ENCODE measurements at places on chromosomes 12 and 14. TPM values are rescaled to one million over a fixed set of nuclear protein-coding genes. Genes with fewer than 3 reads are reported as not detected.

- no peak for DNase-seq
These were observed 5.1 kb downstream of the TBK1 start for GRCh38 chr12:64457032-64457431.

DNA sequence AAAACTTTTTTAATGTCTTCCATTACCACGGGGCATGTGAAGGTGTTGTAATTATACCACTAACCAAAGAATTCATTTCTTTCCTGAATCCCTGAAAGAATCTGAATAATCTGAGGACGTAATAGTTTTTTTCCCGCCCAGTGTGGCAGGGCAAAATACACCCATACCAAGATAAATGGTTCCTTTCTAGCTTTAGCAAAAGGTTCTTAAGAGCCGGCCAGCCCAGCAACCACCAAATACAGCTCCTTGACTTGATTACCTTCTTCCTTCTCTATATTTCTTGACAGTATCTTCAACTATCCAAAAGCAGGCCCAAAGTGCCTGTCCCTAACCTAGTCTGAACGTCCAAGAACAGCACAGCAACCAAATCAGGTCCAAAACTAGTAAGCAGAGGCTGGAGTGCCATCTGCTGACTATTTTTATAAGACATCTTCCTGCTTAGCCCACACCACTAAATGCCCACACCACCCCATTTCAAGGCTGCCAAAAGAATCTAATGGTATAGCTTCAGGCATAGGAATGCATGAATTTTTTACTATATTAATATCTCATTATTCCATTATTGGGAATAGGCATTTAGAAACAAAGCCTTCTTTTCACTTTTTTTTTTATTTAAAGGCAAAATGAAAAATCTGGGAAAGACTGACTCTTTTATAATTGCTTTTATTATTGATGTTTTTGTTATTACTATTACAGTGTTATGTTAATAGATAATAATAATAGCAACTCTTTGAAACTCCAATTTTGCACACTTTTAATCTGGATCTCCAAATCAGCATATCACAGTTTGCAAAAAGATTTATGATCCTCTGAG, 524.4 kb downstream of the MED13L start:
- DNase-seq: no peak

GRCh38 chr12:107053709-107054108, 39.6 kb downstream of the CRY1 start:
- no peak for DNase-seq

The AMDHD1 gene
- polyA plus RNA-seq: 0.31 TPM
